ENCODE measurements at places on chromosomes 5 and 9. TPM values are rescaled to one million over a fixed set of nuclear protein-coding genes. Genes with fewer than 3 reads are reported as not detected.
A peak's percentile ranks its signal among the peaks of the same experiment; 100 is the strongest.

GHR gene
- total RNA-seq, result 12.9 TPM

TRMT10B gene
- total RNA-seq, result 4.5 TPM

MSX2 gene
- total RNA-seq, result 2.3 TPM

C9orf153 gene
- total RNA-seq, result 0.38 TPM

C1QTNF3 gene
- total RNA-seq, result 0.49 TPM

DNA sequence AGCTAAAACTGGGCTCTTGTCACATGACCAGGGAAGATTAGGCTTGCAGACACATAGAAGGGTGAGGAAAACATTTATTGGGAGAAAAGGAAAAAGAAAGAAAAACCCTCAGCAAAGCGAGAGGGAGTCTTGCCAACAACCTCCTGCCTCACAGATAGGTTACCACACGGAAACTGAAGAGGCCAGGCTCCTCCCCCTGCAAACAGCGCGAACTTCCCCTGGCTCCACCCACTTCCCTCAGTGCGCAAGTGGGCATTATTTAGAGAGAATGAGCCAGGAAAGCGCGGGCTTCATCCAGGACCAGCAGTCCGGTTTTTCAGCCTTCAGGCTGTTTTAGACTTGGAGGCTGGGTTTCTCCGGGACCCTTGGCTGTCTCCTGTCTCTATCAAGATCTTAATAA lies 70.3 kb downstream of the STK32A start:
- no peak overlapping the region for H3K4me3 ChIP-seq
- no peaks in the 10 kb centered on the region for H3K36me3 ChIP-seq
- H3K27me3 ChIP-seq, result no peaks in the 10 kb centered on the region
- no peak overlapping the region for H3K27ac ChIP-seq

DNA sequence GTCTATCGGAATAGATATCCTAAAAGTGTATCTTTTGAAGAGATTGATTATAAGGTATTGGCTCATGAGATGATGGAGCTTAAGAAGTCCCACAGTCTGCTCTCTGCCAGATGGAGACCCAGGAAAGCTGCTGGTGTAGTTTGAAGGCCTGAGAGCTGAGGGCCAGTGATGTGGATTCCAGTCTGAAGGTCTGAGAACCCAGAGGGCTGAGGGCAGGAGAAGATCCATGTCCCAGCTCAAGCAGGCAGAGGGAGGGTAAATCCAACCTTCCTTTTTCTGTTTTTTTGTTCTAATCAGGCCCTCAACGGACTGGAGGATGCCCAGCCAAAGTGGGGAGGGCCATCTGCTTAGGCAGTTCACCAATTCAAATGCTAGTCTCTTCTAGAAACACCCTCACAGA lies 11.0 kb upstream of the ABL1 start:
- DNase-seq, result no peak
- H3K36me3 ChIP-seq, result no peaks in the 10 kb centered on the region
- no peaks in the 10 kb centered on the region for H3K27me3 ChIP-seq
- H3K4me1 ChIP-seq, result peaks cover 32% of the 10 kb centered on the region
- H3K4me3 ChIP-seq, result no peak overlapping the region

- no peak overlapping the region for H3K27ac ChIP-seq
- H3K4me3 ChIP-seq, result no peak overlapping the region
- DNase-seq, result peak; percentile 61
- no peaks in the 10 kb centered on the region for H3K27me3 ChIP-seq
Observed at GRCh38 chr9:134778841-134779411, 101.7 kb upstream of the FCN2 start.

GRCh38 chr5:135376961-135377624 lies 21.9 kb downstream of the MACROH2A1 start:
- peaks cover 37% of the 10 kb centered on the region for H3K36me3 ChIP-seq
- H3K27me3 ChIP-seq, result no peaks in the 10 kb centered on the region
- DNase-seq, result no peak
- no peak overlapping the region for H3K27ac ChIP-seq
- H3K4me1 ChIP-seq, result peaks cover 92% of the 10 kb centered on the region

DNA sequence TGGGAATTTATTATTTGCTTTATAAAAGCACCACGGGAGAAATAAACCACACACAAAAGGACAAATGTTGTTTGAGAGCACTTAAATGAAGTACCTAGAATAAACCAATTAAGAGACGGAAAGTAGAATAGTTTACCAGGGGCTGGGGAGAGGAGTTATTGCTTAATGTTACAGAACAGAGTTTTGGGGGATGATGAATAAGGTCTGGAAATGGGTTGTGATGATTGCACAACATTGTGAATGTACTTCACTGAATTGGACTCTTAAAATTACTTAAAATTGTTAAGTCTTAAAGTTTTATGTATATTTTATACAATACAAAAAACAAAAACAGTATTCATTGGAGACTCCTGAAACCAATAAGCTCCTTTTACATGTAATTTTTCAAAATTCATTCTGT lies 1.5 kb downstream of the ZBTB43 start:
- no peaks in the 10 kb centered on the region for H3K27me3 ChIP-seq
- peaks cover 69% of the 10 kb centered on the region for H3K4me1 ChIP-seq
- no peak for DNase-seq

GRCh38 chr9:26856413-26857032 lies 36.1 kb downstream of the CAAP1 start:
- no peaks in the 10 kb centered on the region for H3K27me3 ChIP-seq
- peaks cover 71% of the 10 kb centered on the region for H3K36me3 ChIP-seq
- DNase-seq, result no peak
- H3K27ac ChIP-seq, result no peak overlapping the region
- H3K4me3 ChIP-seq, result no peak overlapping the region

GRCh38 chr9:91732187-91733005 lies 217.6 kb downstream of the ROR2 start:
- peaks cover 18% of the 10 kb centered on the region for H3K4me1 ChIP-seq
- H3K4me3 ChIP-seq, result no peak overlapping the region
- no peak overlapping the region for H3K27ac ChIP-seq
- H3K36me3 ChIP-seq, result no peaks in the 10 kb centered on the region

GRCh38 chr5:39218482-39219402 lies 621 bp downstream of the FYB1 start:
- no peaks in the 10 kb centered on the region for H3K36me3 ChIP-seq
- peak overlapping the region; percentile 66 for H3K27ac ChIP-seq
- H3K4me3 ChIP-seq, result peak overlapping the region; percentile 39
- no peak for DNase-seq

- DNase-seq, result no peak
Observed at GRCh38 chr9:84748112-84748511, 78.6 kb downstream of the NTRK2 start.

DNA sequence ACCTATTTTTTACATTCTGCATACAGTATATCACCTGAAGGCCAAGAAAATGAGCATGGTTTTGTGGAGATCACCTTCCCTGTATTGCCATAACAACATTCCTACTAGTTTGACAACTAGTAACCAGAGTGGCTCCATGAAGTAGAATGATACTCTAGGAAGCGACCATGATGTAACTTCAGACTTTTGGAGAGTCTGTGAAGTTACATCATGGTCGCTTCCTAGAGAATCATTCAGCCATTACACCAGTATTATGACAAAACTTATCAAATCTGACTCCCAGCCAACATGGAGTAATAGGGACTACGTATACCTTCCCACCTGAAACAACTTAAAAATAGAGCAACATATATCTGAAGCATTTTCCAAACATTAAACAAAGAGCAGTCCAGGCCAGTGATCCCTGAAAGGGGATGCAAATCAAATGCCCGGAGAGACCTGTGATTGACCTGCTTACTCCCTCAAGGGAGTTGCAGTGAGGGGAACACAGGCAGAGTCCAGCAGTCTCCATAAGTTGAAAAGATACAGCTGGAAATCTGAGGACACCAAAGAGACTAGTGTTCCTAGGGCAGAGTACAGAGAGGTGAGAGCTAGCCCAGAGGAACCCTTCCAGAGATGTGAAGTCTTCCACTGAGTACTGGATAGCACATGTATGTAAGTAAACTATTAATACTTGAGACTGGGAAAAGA lies 7.8 kb downstream of the ECM2 start:
- H3K36me3 ChIP-seq, result no peaks in the 10 kb centered on the region
- peaks cover 13% of the 10 kb centered on the region for H3K4me1 ChIP-seq
- H3K27me3 ChIP-seq, result no peaks in the 10 kb centered on the region
- H3K4me3 ChIP-seq, result no peak overlapping the region

GRCh38 chr9:97388721-97389238 lies 23.1 kb upstream of the TDRD7 start:
- no peak overlapping the region for H3K27ac ChIP-seq
- H3K4me1 ChIP-seq, result peaks cover 7% of the 10 kb centered on the region
- no peak overlapping the region for H3K4me3 ChIP-seq
- DNase-seq, result no peak

GRCh38 chr5:160360310-160360709 lies 10.1 kb downstream of the C1QTNF2 start:
- H3K36me3 ChIP-seq, result no peaks in the 10 kb centered on the region
- H3K27ac ChIP-seq, result peak overlapping the region; percentile 45
- H3K27me3 ChIP-seq, result no peaks in the 10 kb centered on the region

GRCh38 chr5:10576790-10577189 lies 12.9 kb downstream of the ANKRD33B start:
- no peak for DNase-seq
- no peak overlapping the region for H3K4me3 ChIP-seq
- H3K27me3 ChIP-seq, result no peaks in the 10 kb centered on the region
- no peaks in the 10 kb centered on the region for H3K36me3 ChIP-seq

GRCh38 chr9:113966394-113966793 lies 90.3 kb downstream of the ZNF618 start:
- no peaks in the 10 kb centered on the region for H3K27me3 ChIP-seq
- no peak overlapping the region for H3K27ac ChIP-seq
- H3K4me1 ChIP-seq, result no peaks in the 10 kb centered on the region
- peak; percentile 27 for DNase-seq
- no peaks in the 10 kb centered on the region for H3K36me3 ChIP-seq
- no peak overlapping the region for H3K4me3 ChIP-seq

DNA sequence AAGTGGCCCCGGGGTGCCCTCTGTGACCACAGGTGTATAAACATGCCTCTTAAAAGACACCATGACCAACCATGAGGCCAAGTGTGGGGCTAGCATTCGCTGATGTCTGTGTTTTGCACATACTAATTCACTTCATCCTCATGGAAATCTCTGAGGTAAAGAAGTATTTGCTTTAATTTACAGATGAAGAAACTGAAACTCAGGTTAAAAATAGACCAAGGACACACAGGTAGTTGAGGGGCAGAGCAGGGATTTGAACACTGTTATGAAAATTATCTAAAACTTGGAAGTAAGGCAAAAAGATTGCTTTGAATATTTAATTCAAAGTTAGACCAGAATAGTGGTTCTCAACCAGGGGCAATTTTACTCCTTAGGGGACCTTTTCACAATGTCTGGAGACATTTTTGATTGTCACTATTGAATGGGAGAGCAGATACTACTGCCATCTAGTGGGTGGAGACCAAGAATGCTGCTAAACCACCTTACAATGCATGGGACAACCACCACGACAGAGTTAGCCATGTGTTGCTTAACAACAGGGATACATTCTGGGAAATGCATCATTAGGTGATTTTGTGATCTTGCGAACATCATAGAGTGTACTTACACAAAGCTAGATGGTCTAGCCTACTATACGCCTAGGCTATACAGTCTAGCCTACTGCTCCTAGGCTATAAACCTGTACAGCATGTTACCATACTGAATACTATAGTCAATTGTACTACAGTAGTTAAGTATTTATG lies 8.0 kb upstream of the FXN start:
- H3K4me3 ChIP-seq, result no peak overlapping the region
- H3K27ac ChIP-seq, result no peak overlapping the region
- H3K27me3 ChIP-seq, result no peaks in the 10 kb centered on the region
- H3K36me3 ChIP-seq, result no peaks in the 10 kb centered on the region

DNA sequence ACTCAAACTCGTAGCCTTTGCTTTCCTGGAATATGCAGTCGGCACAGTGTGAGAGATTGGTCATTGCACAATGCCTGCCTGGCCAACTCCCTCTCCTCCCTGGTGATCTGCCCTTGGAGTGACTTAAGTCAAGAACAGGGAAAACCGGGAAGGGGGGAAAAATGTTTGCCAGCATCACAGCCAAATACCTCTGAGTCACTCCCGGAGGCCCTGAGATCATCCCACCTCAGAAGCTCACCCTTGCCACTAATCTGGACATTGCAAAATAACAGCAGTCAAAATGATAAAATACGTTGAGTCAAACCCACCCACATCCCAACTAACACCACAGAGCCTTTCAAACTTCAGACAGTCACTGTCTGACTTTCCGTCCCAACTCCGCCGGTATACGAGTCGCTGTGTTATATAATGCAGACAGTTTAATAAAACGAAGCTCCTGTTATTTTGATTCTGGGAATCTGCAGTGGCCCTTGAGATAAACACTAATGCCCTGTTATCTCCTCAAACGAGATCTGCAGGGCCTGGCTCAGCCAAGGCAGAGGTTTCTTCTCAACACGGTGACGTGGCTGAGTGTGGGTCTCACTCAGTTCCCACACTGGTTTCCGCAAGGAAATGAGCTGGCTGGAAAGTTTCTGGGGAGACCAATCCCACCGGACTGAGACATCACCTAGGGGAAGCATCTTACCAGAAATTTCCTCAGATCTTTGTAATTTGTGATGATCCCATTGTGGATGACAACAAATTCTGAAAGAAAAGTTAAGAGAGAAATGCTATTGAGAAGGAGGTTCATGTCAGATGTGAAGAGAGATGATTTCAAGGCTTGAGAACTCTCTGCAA lies 22.1 kb downstream of the GFPT2 start:
- no peak overlapping the region for H3K4me3 ChIP-seq
- peaks cover 54% of the 10 kb centered on the region for H3K27me3 ChIP-seq
- peaks cover 12% of the 10 kb centered on the region for H3K36me3 ChIP-seq
- peak; percentile 59 for DNase-seq
- H3K4me1 ChIP-seq, result peaks cover 6% of the 10 kb centered on the region

- H3K4me1 ChIP-seq, result no peaks in the 10 kb centered on the region
- H3K27ac ChIP-seq, result peak overlapping the region; percentile 69
- no peak overlapping the region for H3K4me3 ChIP-seq
- H3K36me3 ChIP-seq, result no peaks in the 10 kb centered on the region
Observed at GRCh38 chr5:147446523-147446922, 63.3 kb downstream of the DPYSL3 start.

DNA sequence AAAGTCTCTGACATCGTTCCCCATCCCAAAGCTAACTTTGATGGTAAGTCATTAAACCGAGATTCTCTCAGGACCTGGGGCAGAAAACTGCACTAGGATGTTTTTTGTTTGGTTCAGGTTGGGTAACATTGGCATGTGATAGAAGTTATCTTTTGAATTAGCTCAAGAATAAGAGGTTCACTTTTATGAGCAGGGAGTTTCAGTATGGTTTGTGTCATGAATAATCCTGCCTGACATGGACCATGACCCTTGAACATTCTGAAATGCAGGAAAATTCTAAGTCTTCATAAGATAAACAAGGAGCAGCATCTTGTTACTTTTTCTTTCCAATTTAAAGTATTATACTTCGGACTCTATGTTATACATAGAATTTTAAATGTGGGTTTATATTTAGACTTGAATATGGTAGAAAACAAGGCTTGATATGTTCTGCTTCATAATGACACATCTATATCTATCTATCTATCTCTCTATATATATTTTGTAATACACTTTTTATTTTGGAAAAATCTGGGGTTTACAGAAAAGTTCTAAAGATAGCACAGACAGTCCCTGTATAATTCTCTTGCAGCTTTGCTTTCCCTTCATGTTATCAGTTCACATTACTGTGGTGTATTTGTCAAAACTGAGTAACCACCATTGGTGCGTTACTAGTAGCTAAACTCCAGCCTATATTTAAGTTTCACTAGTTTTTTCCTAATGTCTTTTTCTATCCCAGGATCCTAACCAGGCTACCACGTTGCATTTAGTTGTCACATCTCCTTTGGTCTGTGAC lies 102.7 kb upstream of the TAF11L2 start:
- H3K36me3 ChIP-seq, result no peaks in the 10 kb centered on the region
- no peak for DNase-seq
- H3K4me3 ChIP-seq, result no peak overlapping the region
- no peak overlapping the region for H3K27ac ChIP-seq
- H3K27me3 ChIP-seq, result peaks cover 20% of the 10 kb centered on the region

Measured in left ventricle myocardium inferior (tissue), 1 donor.